ENCODE measurements at places on chromosomes 1 and 21.

- no peak for DNase-seq
Measured at GRCh38 chr1:55128418-55128995, 86.7 kb downstream of the USP24 start.

DNA sequence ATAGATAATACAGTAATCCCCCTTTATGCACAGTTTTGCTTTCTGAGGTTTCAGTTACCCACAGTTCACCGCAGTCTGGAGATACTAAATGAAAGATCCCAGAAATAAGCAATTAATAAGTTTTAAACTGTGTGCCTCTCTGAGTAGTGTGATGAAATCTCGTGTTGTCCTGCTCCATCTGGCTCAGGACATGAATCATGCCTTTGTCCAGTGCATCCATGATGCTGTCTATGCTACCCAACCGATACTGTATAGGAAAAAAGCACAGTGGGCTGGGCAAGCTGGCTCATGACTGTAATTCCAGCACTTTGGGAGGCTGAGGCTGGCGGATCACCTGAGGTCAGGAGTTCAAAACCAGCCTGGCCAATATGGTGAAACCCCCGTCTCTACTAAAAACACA, 85.0 kb upstream of the SLC2A1 start:
- no peak for DNase-seq

GRCh38 chr1:211182746-211183145, 48.8 kb upstream of the KCNH1 start:
- no peak for DNase-seq

GRCh38 chr1:81577004-81577697, 223.6 kb upstream of the ADGRL2 start:
- DNase-seq: no peak

DNA sequence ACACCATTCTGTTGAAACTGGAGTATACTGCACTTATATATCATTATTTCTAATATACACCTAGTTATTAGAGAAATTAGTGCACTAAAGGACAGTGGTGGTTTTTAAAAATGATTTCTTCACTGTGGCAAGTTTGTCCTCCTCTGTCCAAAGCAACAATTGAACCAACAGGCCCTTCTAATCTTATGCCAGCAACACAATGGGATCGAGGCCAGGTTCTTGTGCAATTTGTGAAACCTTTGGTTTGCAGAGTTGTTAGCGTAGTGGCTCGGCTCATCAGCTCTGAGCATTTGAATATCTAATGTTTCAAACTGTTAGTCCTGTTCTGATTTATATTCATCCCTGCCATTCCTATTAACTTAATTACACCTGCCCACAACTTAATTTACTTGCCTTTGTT, 9.9 kb upstream of the LRRC39 start:
- DNase-seq: no peak

- DNase-seq: no peak
Measured at GRCh38 chr1:161834967-161835550, 68.9 kb downstream of the ATF6 start.

- no peak for DNase-seq
Measured at GRCh38 chr1:31790641-31791091, 25.2 kb downstream of the SPOCD1 start.

DNA sequence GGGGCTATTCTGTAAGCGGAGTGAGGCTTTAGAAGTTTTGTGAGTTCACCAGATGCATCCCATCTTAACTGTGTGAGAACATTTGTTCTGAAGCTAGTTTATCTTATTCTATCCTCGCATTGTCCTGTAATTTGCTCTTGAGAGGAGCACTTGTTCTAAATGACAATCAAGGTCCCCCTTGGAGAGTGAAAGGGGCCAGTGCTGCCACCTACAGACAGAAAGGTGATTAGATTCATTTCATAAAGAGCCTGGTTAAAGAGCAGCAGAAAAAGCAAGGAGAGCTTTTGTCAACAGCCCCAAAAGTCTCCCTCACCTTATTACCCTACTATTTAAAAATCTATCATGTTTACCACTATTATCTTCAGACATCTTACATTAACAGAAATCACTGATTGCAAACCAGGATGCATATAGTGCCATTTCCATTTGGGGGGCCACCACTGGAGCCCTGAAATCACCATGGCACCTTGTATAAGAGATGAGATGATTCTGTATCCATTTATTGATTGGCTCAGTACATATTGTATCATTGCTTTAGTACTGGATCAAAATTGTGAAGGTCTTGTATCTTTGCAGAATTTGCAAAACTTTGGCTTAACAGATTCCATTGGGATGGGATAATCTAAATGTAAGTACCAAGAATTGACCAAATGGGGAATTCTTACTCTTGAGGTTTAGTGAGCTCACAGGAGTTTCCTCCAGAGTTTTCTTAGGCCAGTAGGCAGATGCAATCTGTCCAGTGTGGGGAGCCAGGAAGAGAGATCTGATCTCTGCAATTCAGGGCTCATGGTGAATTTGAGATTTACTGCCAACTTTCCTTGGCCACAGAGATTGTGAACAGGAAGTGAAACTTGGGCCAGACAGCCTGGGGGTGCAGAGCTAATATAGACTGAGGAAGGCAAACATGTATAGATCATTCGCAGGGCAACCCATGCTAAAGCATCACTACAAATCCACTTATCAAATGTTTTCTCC, 64.3 kb upstream of the TRABD2B start:
- DNase-seq: peak; percentile 8

DNA sequence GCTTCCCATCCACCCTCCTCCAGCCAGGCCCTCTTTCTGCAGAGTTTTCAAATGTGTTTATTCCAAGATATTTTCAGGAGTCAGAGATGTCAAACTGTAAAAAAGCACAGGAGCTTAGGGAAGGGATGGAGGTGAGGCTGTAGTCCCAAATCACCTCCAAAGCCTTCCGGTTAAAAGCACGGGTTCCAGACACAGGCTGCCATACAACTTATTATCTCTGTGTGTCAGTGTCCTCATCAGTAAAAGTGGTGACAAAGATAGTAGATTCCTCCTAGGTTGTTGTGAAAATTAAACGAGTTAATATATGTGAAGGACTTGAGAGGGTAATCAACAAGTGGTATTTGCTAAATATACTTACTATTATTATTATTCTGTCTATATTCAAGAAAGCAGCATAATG, 15.1 kb downstream of the S100A7A start:
- no peak for DNase-seq

DNA sequence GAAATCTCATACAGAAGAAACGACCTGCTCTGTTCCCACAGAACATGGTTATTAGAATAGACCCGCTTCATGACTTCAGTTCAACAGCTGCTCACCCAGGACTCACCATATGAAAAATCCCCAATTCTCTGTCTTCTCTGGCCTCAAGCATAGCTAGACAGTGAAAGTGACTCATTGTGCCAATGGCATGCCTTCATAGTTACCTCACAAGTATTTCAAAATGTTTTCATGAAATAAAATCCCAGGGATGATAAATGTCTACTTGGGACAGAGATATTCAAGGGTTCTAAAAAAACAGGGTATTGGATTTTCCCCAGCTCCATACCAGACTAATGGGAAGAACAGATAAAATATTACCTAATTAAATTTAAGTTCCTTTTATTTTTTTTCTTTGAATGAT, 82.3 kb downstream of the NOTCH2 start:
- DNase-seq: no peak

DNA sequence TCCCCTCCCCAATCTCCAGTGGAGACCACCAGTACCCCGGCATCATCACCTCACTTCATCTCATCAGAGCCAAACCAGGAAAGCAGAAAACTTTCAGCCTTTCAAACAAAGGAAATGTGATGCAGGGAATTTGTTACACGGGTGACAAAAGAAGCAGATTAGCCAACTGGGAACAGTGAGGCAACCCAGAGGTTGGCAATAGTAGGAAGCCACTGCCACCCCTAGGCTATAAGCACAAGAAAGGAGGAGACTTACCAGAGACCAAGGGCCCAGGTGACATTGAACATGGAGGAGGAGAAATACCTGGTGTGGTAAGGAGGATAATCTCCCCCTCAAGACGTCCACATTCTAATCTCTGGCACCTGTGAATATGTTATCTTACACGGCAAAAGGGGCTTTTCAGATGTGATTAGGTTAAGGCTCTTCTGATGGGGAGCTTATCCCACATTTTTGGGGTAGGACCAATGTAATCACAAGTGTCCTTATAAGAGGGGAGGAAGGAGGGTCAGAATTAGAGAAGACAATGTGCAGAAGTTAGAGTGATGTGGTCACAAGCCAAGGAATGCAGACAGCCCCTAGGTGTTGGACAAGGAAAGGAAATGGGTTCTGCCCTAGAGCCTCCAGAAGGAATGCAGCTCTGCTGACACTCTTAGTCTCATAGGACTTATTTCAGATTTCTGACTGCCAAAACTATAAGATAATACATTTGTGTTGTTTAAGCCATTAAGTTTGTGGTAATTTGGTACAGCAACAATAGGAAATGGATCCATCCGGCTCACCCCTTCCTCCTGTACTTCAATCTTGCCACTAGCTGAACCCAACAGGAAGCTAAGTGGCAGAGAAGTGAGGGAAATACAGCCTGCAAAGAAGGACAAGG, 83.6 kb upstream of the VAV3 start:
- no peak for DNase-seq

DNA sequence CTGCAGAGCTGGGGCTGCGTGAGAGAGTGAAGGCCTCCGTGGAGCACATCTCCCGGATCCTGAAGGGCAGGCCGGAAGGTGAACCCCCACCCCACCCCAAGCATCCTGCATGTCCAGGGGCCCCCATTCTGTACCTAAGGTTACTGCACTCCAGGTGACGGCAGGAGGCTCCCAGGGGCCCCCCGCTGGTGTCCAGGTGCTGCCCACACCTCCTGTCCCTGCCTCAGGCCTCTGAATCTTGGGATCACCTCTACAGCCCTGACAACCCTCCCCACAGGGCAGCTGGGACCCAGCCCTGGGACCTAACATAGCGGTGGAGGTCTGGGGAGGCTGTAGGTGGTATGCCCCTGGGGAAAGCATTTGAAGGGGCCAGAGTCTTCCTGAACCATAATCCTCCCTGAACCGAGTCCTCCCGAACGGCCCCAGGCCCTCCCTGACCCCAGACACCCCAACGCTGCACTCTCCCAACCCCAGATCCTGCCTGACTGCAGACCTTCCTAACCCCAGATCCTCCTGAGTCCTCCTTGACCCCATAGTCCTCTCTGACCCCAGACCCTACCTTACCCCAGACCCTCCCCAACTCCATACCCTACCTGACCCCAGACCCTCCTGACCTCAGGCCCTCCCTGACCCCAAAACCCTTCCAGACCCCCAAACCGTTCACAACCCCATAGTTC, 33.5 kb downstream of the TRIM11 start:
- DNase-seq: no peak

All from NCI-H2171 (cell line).